ENCODE measurements at places on chromosomes 1 and 21.

DNA sequence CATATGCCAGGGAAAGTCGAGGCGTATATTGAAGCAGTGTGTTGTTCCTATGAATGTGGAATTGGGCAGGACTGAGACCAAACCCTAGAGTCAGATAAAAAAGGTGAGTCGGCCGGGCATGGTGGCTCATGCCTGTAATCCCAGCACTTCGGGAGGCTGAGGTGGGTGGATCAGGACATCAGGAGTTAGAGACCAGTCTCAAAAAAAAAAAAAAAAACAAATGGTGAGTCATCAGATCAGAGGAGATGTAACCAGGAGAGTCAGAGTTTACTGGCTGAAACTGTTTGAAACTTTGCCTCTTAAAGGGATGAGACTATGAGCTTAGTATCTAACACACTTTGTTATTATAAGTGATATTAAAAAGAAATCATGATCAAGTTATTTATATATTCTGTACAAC, 26.4 kb upstream of the SYCP1 start:
- DNase-seq: no peak

DNA sequence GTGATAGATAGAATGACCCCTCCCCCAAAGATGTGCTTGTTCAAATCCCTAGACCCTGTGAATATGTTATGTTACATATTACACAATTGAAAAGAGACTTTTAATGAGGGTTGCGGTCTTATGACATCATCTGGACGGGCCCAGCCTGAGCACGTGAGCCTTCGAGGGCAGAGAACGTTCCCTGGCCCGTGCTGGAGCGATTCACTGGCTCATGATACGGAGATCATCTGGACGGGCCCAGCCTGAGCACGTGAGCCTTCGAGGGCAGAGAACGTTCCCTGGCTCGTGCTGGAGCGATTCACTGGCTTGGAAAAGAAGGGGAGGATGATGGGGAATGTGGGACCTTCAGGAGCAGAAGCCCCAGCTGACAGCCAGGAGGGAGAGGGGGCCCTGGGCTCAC, 34.4 kb upstream of the COL18A1 start:
- no peak for DNase-seq

- no peak for DNase-seq
These were observed 2.6 kb upstream of the SYTL1 start for GRCh38 chr1:27339213-27339612.

- no peak for DNase-seq
These were observed 109.6 kb downstream of the SLC45A1 start for GRCh38 chr1:8427493-8427892.

DNA sequence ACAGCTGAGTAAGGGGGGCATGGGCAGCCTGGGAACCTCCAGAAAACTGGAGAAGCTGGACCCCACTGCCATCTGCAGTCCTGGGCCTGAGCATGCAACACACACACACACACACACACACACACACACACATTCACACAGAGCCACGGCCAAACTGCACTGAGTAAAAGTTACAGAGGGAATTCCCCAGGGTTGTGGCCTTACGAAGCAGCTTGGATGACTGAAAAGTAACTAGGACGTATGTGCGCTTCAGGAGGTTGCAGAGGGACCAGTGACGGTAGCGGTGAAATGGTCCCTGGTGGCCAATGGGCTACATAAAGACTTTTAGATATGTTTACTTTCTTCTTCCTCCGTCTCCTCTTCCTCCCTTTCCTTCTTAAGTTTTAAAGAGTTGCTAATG, 232.5 kb upstream of the TMEM51 start:
- no peak for DNase-seq

DNA sequence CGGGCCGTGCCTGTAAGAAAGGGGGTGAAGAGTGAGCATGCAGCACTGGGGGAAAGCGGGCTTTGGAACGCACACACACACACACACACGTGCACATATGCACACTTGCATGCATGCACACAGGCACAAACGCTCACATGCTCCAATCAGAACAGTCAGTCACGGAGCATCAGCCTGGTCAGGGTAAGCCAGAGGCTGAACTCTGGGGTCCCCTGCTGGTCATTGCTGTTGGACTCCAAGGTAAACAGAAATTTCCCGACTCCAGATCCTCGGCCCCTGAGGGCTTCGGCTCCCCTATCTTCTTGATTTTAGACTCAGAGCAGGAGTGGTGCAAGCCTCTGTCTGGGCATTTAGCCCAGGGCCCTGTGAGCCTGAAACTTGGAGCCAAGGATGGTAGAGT, 54.2 kb downstream of the SYT2 start:
- DNase-seq: no peak

- DNase-seq: no peak
These were observed 48.8 kb downstream of the ATP5PO start for GRCh38 chr21:33866826-33867225.

GRCh38 chr21:36246080-36246631, 73.8 kb upstream of the MORC3 start:
- DNase-seq: peak; percentile 93

- no peak for DNase-seq
These were observed 55.6 kb downstream of the SSX2IP start for GRCh38 chr1:84634536-84635205.

- DNase-seq: no peak
These were observed 114.8 kb upstream of the IGSF21 start for GRCh38 chr1:17992800-17993199.

- no peak for DNase-seq
These were observed 184.8 kb downstream of the BRINP2 start for GRCh38 chr1:177355575-177355974.

- DNase-seq: no peak
These were observed 792.8 kb downstream of the USP25 start for GRCh38 chr21:16522548-16522947.

- DNase-seq: no peak
These were observed 24.4 kb downstream of the DIO1 start for GRCh38 chr1:53918343-53918742.

DNA sequence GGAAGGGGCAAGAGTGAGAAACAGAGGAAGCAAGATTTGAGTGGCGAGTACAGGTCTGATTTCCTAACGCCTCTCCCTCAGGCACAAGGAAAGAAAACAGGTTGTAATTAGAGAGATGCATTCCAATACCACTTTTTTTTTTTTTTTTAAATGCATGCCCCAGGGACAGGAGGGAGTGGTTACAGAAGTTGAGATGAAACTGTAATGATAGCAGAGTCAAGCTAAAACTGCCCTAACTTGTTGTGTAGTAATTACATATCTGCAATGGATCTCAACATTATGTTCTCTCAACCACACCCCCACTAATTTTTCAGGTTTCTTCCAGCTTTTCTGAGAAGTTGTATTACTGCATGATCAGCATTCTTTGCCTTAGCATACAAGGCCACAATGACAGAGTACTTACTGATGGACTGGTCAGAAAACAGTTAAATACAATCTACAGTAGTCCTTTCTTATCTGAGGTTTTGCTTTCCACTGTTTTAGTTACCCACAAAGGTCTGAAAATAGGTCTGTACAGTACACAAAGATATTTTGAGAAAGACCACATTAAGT, 5.5 kb downstream of the ETV3 start:
- DNase-seq: peak; percentile 85

DNA sequence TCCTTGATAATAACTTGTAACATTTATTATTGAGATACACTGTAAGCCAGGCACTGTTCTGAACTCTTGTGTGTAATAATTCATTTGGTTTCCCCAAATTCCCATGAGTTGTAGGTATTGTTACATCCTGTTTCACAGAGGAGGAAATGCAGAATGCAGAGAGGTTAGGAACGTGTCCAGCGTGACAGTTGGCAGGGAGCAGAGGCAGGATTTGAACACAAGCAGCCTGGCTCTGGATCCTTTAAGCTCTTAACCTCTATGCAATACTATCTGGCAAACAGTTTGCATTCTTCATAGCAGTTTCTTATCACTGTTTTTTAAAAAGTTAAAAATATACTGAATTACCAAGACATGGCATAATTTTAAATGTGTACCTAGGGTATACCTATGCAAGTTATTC, 30.5 kb downstream of the EEIG2 start:
- DNase-seq: no peak

GRCh38 chr1:221125976-221126375, 246.7 kb downstream of the HLX start:
- DNase-seq: no peak

DNA sequence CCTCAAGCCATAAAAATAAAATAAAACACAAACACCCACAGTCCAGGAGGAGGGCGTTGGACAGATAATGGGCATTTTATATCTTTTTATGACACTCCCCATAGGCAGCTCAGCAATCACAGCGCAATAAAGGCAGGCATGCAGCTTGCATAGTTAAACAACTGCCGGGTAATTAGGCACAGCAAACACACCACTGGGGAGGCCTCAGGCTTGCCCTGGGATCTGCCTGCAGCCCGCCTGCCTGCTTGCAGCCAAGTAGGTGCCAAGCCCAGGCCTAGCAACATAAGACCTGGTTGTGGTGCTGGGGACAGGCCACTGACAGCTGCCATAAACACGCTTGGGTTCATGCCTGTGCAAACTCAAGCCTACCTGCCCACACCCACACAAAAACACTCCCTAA, 54.2 kb downstream of the DMAP1 start:
- DNase-seq: peak; percentile 23

DNA sequence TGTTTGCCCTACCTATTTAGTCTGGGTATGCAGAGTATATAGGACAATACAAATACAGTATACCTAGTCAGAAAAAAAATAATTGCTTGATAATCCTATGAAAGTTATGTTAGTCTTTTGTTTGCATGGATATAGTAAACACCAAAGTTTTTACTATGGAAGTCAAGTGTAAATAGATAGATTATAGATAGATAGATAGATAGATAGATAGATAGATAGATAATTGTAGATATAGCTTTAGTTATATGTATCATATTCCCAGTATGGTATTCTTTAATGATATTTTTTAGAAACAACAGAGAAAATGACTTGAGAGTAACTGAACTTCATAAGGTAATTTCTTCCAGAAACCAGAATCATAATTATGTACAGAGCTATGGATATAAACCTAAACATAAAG, 158.2 kb downstream of the NCAM2 start:
- DNase-seq: no peak

GRCh38 chr1:174191349-174191862, 32.1 kb downstream of the RABGAP1L start:
- peak; percentile 13 for DNase-seq

- no peak for DNase-seq
These were observed at the start of gene FMO5 for GRCh38 chr1:147225193-147225730. Gene FMO5 (minus strand): TSS chr1:147225339. CDS start chr1:147225029, 310 bp downstream.

GRCh38 chr1:165284454-165284853, 72.1 kb downstream of the LMX1A start:
- peak; percentile 81 for DNase-seq

DNA sequence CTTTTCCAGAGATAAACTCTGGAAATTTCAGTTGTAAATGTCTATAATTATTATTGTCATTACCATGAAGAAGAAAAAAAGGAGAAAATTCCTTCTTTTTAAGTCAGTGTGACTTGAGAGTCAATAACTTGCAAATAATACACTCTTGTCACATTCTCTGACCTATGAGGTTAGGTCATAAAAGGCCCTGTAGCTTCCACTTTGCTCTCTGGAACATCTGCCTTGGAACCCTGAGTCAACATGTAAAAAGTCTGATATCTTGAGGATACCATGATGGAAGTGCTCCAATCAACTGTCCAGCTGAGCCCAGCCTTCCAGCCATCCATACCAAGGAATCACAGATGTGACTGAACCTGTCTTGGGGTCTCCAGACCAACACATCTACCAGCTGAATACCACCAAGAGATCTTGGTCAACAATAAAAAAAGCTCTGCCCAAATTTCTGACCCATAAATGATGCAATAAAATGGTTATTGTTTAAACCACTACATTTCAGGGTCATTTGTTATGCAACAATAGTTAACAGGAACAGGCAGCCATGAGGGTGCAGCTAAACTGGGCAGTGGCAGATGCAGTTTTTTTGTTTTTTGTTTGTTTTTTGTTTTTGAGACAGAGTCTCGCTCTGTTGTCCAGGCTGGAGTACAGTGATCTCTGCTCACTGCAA, 10.3 kb downstream of the DMRTA2 start:
- DNase-seq: no peak

DNA sequence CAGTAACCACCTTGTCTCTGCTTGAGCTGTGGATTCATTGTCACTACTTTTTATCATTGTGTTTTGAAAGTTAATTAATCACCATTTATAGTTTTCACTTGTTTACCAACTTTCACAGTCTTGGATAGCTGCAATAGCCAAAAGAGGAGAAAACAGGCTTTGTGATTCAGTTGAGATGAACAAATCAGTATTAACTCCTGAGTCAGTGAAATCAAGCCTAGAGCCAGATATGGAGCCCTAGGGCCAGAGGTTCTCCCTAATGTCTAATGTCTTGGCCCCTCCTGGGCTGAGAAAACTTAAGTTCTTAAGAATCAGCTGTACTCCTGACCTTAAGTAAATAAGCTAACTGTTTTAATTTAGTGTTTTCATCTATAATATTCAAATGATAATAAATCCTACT, 228.8 kb downstream of the DNM3 start:
- no peak for DNase-seq

DNA sequence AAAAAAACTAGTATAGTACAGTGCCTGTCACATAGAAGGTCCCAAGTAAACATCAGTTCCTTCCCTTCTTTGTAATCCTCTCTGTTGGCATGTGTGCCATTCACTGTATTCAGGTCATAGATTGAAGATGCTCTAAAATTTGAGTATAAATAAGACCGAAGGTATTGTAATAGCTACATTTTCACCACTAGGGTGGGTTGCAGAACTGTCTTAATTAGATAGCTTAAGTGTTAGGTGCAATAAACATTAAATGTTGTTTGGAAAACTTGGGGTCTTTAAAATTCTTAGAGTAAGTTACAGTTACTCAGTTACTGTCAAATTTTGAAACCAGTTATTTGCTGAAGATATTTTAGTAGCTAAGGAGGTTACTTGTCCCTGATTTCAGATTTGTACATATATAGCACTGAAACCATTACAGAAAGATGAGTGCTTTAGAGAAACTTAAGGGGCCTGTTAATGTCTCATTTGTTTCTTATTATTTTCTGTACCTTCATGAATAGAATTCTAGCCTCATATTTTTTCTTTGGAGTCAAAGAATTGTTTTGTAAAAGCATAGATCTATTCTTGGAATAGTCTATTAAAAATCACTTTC, 24.3 kb downstream of the PER3 start:
- no peak for DNase-seq

DNA sequence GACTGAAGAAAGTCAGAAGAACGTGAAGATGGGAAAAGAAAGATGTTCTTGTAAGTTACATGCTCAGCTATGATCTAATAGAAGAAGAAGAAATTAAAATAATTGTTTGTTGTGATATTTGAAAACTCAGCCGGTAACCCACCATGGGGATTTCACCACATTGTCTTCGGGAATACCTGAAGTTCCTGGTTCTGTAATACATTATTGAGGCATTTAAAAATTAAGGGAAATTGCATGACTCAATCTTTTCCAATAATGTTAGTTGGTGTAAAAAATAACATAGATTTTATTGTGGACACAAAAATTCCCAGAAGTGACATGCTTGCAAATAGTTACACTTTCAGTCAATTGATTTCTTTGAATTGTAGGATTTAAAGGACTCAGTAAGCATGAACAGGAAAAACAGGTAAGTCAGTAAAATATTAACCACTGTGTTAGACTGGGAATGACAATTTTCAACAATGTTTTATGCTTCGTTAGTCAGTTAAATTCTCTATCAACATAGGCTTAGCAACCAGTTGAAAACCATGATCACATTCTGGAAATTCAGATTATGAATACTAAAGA, 745.1 kb downstream of the LTN1 start:
- no peak for DNase-seq

- peak; percentile 85 for DNase-seq
These were observed 38.5 kb upstream of the ENAH start for GRCh38 chr1:225691377-225691776.

- DNase-seq: no peak
These were observed 68.3 kb upstream of the ARHGAP29 start for GRCh38 chr1:94305704-94306103.

- DNase-seq: no peak
These were observed 11.4 kb upstream of the RGS16 start for GRCh38 chr1:182615468-182616129.

Measured in LNCaP clone FGC (cell line).